GF-D8 (cell line): ENCODE measurements at places on chromosomes 5 and 9.

DNA sequence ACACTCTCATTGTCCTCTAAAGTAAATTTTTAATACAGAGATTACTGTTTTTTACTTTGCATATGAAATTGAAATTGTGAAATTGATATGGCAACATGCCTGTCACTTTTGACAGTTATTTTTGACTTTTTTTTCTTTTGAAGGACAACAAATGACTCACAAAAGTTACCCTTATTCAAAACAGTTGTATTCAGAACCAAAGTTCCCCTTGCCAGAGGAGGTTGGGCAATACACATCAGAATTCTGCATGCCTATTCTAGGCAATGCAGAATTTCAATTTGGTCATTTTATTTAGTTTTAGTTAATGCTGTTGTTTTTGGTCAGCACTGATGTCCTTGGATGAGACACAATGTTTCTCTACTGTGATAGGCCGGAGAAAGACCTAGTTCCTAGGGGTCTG, 299.1 kb upstream of the PRR16 start:
- no peak for DNase-seq

- no peak for DNase-seq
Observed at GRCh38 chr5:72487177-72487576, 20.0 kb downstream of the ZNF366 start.

- no peak for DNase-seq
Observed at GRCh38 chr5:115366223-115366622, 69.8 kb upstream of the CCDC112 start.

DNA sequence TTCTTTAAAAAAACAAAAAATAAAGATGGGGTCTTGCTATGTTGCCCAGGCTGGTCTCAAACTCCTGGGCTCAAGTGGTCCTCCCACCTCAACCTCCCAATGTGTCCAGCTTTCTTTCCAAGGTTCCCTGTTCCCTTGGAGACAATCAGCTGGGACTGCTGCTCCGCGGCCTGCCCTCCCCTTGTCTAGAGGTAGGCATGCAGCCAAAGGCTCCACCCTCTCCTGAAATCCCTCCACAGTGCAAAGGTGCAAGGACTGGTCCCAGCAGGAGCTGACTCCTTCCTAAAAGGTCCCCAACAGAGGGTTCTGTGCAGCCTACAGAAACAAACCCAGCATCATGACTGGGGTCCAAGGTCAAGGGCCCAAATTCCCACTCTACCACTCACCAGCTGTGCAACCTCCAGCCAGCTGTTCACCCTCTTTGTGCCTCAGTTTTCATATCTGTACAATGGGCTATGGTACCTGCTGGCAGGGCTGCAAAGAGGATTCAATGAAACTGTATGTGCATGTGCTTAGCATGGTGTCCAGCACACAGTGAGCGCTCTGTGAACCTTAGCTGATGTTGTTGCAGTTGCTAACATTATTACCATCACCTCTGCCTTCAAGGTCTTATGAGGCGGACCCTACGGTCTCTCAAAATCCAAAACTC, 47.5 kb downstream of the BARX1 start:
- no peak for DNase-seq

- DNase-seq = no peak
Observed at GRCh38 chr9:115022760-115023434, 92.5 kb upstream of the TNFSF8 start.

GRCh38 chr9:115945009-115945431, 208.6 kb upstream of the PAPPA start:
- no peak for DNase-seq

- DNase-seq = no peak
Observed at GRCh38 chr9:131833906-131834305, 94.0 kb upstream of the RAPGEF1 start.

- DNase-seq = no peak
Observed at GRCh38 chr5:156391139-156391538, 64.2 kb downstream of the SGCD start.

- DNase-seq = no peak
Observed at GRCh38 chr9:32698706-32699277, 63.3 kb upstream of the TAF1L start.

DNA sequence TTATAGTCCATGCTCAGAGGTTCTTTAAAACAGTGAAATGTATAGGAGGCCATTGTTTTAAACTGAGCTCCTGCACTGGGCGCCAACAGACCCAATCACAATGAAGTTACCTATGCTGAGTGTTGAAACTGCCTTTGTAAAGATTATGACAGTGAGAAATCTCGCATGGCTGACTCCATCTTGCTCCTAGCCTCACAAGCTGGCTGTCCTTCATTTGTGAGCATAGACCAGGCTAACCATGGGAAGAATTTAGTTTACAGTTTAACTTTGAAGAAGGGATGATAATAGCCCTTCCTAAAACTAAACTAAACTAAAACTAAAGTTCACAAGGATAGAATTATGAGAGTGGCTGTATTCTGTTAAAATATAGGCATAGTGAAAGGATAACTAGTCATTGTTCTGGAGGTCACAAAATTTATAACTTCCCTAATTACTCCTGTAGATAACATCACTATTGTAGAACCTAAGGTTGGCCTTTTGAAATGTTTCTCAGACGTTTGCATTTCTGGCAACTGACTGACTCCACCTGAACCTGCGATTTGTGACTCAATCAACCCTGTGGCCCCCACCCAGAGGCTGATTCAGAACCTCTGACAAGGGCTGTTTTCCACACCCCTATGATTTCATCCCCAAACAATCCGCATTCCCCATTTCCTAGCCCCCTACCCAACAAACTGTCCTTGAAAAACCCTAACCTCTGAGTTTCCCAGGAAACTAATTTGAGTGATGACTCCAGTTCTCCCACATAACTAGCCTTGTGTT, 59.1 kb downstream of the HMHB1 start:
- DNase-seq = no peak

- no peak for DNase-seq
Observed at GRCh38 chr5:179261301-179262125, 83.7 kb downstream of the ADAMTS2 start.

- no peak for DNase-seq
Observed at GRCh38 chr9:112665347-112665746, 52.6 kb downstream of the INIP start.
